Muscle of back (tissue), 13 donors: ENCODE measurements at places on chromosomes 1 and 21. TPM values are rescaled to one million over a fixed set of nuclear protein-coding genes. Genes with fewer than 3 reads are reported as not detected.
A peak's percentile ranks its signal among the peaks of the same experiment; 100 is the strongest.

SPRR2E gene
- not detected for polyA plus RNA-seq

TMEM52 gene
- 65.2 TPM for polyA plus RNA-seq

FCRLA gene
- polyA plus RNA-seq, result 0.24 TPM

SLAMF8 gene
- not detected for polyA plus RNA-seq

SLC41A1 gene
- polyA plus RNA-seq, result 29.1 TPM

TTLL7 gene
- polyA plus RNA-seq, result 46.7 TPM

SLC44A5 gene
- 0.48 TPM for polyA plus RNA-seq

SIPA1L2 gene
- 27.6 TPM for polyA plus RNA-seq

DNA sequence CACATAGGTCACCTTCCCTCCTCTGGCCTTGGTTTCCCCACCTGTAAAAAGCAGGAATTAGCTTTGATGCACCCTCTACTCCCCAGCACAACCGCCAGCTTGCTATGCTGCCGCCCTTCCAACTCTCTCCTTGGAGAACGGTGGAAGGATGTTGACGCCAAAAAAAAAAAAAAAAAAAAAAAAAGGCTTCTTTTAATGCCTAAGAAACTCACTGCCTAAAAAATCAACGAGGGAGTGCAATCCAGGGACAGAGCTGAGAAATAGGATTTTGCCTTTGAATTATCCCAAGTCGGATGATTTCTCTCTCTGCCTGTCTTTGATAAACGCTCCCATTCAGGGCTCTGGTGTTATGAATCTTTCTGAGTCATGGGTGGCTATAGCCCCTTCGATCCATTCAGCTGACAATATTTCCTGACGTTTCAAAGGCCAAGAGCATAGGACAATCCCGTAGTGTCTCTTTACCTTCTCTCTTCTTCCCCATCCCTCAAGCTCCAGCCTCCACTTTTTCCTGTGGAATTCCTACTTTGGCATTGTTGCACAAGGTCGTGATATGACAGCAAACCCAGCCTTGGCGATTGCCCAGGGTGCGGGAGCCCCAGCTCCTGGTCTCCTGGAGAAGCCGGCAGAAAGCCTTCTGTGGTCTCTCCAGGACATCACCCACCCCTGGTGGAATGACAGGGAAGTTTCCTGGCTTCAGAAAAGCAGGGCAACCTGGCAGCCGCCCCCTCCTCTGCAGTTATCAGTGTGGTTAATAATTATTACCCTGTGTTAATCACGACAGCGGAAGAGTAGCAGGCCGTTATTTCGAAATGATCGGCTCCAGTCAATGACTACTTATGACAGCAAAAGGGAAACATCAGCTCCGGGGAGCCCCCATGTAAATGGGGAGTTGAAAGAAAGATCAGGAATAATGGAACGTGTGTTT, 8.0 kb upstream of the PLXNA2 start:
- no peak for DNase-seq

GRCh38 chr1:9128166-9128519, 759 bp downstream of the GPR157 start:
- peak; percentile 23 for DNase-seq

- DNase-seq, result no peak
Observed at GRCh38 chr1:206887701-206888100, 9.5 kb upstream of the IL24 start.

GRCh38 chr1:112369392-112370285, 26.4 kb upstream of the CTTNBP2NL start:
- peak; percentile 67 for DNase-seq

- DNase-seq, result no peak
Observed at GRCh38 chr1:77316966-77317365, 35.1 kb downstream of the AK5 start.

- no peak for DNase-seq
Observed at GRCh38 chr1:100440075-100440809, 87.9 kb downstream of the CDC14A start.

GRCh38 chr1:213817156-213817555, 170.6 kb upstream of the PROX1 start:
- no peak for DNase-seq

GRCh38 chr1:217747156-217747769, 116.1 kb downstream of the SPATA17 start:
- peak; percentile 13 for DNase-seq

DNA sequence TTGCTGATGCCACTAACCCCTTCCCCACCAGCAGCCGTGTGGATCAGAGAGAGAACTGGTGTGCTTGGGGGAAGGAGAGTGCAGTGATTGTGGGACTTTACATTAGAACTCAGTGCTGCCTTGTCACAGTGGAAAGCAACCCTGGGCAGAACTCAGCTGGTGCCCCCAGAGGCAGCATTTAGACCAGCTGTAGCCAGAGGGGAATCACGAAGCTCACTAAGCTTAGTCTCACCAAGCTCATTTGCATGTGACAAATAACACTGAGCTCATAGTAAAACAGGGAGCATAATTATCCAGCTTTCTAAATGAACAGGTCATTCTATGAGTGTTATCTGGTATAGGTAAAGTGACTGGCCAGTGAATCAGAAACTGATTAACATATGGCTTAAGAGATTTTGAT, 9.8 kb upstream of the SMAP2 start:
- no peak for DNase-seq

DNA sequence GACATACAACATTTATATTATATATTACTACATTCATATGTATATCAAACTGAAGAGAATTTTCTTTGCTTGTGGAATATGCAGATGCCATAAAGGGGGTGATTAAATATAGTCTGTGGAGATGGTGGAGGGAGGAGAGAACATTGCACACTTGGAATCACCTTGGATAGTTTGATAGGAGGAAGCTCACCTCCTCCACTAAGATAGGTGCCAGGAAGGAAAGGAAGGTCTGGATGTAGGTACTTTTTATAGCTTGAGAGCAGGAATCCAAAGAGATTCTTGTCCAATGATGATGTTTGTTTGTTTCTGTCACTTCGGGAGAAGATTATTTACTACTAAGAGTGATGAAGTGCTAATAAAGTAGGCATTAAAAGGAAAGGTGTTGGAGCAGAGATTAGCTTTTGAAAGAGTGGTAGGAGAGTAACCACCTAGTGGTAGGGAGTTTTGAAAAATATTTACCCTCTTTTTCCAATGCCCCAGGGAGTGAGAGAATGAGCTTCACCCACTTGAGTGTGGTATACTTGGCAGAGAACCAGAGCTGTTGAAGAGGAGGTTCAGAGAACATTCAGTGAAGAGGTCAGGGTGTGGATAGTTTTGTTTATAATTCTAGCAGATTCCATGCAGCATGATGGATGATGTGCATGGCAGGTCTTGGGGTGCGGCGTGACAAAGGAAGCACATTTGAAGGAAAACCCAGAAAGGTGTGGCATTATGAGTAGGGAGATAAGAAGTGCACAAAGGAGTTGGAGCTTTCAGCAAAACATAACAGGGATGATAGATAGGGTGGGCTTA, 145.0 kb downstream of the PATJ start:
- DNase-seq, result no peak

- DNase-seq, result no peak
Observed at GRCh38 chr1:64092851-64093371, 110.5 kb upstream of the UBE2U start.

DNA sequence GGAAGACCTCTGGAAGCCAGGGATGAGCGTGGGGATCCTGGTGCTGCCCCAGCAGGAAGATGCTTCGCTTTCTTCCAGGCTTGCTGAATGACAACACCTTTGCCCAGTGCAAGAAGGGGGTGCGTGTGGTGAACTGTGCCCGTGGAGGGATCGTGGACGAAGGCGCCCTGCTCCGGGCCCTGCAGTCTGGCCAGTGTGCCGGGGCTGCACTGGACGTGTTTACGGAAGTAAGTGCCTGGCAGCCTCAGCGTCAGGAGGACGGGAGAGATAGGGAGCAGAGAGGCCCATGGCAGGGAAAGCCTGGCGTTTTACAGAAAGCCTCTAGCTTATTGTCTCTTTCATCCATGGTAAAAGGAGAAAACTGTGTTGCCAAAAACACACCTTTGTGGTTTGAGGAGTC, 23.5 kb downstream of the PHGDH start:
- no peak for DNase-seq

- DNase-seq, result no peak
Observed at GRCh38 chr1:60959701-60960100, 122.7 kb upstream of the NFIA start.

GRCh38 chr1:50970931-50971582, 1.0 kb downstream of the CDKN2C start:
- DNase-seq, result peak; percentile 11

GRCh38 chr1:150606463-150607142, 22.8 kb downstream of the ENSA start:
- DNase-seq, result no peak

GRCh38 chr1:31013187-31013864, 52.2 kb downstream of the PUM1 start:
- no peak for DNase-seq

DNA sequence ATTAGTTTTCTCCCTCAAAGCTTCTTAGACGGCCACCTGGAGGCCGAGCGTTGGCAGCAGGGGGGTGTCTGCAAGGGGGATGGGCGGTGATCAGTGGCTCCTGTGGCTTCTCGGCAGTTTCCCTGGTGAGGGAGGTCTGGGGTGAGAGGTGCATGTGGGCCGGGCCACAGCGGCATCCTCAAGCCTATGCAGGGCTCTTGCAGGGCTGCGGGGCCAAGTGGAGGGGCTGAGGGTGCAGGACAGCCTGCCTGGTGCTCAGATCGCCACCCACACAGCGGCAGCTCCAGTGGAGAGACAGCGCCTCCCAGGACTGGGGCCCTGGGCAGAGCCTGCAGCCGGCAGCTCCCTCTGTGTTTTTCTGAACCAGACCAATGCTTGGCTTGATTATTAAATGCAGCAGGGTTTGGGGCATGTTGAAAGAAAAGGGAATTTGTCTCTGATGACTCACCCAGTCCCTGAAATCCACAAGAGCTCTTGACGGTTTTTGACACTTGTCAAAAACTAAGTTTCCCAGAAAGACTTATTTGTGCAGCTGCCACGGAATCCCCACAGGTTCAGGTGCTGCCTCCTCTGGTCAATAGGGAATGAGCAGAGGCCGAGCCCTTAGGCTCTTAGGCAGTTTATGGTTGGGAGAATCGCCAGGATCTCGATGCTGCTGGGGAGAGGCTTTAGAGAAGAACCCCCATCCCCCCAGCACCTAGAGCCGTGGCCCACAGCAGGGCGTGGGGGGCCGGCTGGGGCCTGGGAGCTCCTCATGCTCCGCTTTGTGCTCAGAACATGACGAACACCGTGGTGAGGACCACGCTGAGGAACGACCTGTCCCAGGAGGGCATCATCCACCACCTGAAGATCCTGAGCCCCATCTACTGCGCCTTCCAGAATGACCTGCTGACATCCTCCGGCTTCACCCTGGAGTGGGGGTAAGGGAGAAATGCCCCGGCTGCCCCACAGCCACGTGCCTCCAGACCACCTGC, 54.7 kb downstream of the UMODL1 start:
- no peak for DNase-seq

DNA sequence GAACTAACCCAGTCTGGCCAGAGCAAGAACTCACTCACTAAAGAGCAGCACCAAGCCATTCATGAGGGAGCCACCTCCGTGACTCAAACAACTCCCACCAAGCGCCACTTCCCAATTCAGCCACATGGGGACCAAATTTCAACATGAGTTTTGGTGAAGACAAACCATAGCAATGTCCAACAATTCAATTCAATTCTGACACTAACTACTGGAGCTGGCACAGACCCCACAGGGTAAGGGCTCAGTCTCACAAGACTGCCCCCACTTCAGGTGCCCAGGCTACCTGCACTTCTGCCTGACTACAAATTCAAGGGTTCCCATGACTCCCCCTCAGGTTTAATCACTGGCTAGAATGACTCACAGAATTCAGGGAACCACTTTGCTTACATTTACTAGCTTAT, 48.8 kb upstream of the RAP1A start:
- DNase-seq, result no peak

- no peak for DNase-seq
Observed at GRCh38 chr1:40657046-40657445, 8.4 kb downstream of the RIMS3 start.

GRCh38 chr1:172394141-172394751, 26.2 kb upstream of the C1orf105 start:
- DNase-seq, result no peak
